ENCODE measurements at places on chromosomes 2 and 18.

GRCh38 chr2:233443511-233444183, 89.4 kb downstream of the DGKD start:
- peak; percentile 93 for DNase-seq

DNA sequence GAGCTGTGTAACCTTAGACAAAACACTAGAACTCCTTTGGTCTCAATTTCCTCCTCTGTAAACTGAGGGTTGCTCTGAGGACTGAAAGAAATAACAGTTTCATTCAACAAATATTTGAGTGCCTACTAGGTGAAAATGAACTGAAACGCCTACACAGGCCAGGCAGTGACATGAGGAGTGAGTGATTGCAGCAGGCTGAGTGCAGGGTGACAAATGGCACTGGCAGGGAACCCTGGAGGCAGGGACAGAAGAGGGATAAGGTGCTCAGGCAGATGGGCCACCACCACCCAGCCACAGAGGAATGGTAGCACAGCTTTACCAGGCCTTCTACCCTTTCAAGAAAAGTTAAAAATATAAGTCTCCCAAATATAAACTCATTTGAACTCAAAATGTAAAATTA, 11.5 kb upstream of the RNU4ATAC start:
- DNase-seq = no peak

DNA sequence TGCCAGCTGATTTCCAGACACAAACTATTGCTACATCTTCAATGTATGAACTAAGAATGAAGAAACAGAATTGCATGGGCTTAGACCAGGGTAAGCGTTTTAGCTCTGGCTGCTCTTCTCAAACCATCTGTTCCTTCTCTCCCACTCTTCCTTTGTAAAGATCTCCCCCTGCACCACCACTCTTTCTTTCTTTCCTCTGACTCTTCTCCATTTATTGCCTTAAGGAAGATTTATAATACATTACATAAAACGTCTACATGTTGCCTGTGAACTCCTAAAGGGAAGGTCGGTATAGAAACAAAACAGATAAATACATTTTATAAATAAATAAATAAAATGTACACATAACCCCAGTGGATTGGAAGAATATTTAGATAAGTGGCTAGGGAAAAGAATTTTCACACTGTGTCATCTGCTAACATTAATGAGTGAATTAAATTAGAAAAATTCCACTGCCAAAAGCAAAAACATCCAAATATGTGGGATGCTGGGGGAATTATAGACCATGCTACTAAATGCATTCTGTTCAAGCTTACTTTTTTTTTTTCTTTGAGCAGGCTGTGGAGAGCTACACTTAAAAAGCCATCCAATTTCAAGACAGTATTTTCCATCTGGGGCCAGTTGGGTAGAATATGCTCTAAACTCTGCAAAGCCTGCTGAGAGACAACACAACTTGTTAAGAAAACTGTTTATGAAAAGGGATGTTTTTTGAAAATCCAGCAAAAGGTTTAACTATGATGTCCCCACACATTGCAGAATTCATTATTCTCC, 41.5 kb downstream of the NCKAP5 start:
- DNase-seq = no peak

DNA sequence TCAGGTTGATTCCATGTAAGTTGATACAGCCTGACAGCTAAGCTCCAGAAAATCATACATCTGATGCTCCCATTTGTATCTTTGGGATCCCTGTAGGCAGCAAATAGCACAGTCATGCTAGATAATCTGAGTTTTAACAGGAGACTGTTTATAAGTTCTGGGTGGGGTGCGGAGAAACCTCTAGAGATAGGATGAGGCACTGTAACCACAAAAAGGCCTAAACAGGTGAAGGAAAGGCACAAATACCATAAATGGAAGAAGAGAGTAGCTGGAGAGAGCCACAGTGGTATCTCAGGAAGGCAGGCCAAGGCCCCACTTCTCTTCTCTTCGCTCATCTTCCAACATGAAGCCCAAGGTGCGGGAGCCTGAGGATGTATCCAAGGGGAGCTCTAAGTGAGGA, 18.1 kb upstream of the B4GALT6 start:
- no peak for DNase-seq

GRCh38 chr2:184849516-184849915, 251.2 kb downstream of the ZNF804A start:
- DNase-seq = no peak

- no peak for DNase-seq
These were observed 85.6 kb downstream of the EHD3 start for GRCh38 chr2:31319406-31320175.

GRCh38 chr2:26579025-26579722, 62.0 kb downstream of the CIB4 start:
- DNase-seq = no peak

- peak; percentile 69 for DNase-seq
These were observed 4.4 kb downstream of the CTIF start for GRCh38 chr18:48543228-48543627.

GRCh38 chr2:95392730-95393455, 9.6 kb upstream of the FAHD2A start:
- DNase-seq = peak; percentile 74

GRCh38 chr2:235116885-235117492, 165.2 kb downstream of the SH3BP4 start:
- no peak for DNase-seq

DNA sequence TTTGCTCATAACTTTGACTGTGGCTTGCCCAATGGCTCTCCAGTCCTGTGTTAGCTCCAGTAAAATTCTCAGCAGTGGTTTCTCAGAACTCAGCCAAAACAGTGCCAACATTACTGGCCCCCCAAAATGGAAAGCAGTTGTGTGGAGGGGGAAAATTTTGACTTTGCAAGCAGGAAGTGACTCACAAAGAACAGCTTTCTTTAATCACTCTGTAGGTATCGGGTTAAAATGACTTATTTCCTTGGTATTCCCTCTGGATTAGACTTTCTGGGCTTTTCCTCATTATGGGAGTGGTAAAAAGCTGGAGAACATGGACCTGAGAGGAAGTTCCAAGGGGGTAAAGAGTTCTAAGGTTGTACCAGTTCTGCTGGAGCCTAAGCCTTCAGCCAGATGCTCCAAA, 175.7 kb upstream of the RND3 start:
- DNase-seq = no peak

DNA sequence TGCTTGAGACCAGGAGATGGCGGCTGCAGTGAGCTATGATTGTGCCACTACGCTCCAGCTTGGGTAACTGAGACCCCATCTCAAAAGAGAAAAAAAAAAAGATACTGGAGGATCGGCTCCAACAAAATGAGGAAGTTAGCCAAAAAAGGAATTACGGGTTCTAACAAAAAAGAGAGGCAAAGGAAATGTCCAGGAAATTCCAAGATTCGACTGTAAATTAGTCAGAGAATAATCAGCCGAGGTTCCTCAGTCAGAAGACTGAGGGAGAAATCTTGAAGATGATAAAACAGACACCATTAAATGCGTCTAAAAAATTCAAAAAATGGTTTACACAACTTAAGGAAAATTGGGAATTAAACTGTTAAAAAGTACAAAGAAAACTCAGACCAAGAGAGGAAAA, 89.5 kb downstream of the AAK1 start:
- no peak for DNase-seq

- DNase-seq = no peak
These were observed 31.9 kb upstream of the LDLRAD4 start for GRCh38 chr18:13186687-13187086.

- peak; percentile 93 for DNase-seq
These were observed at the start of gene FNDC4 for GRCh38 chr2:27494944-27495554. TSS of gene FNDC4 (minus strand) at chr2:27495200. CDS start at chr2:27494679, 521 bp downstream.

DNA sequence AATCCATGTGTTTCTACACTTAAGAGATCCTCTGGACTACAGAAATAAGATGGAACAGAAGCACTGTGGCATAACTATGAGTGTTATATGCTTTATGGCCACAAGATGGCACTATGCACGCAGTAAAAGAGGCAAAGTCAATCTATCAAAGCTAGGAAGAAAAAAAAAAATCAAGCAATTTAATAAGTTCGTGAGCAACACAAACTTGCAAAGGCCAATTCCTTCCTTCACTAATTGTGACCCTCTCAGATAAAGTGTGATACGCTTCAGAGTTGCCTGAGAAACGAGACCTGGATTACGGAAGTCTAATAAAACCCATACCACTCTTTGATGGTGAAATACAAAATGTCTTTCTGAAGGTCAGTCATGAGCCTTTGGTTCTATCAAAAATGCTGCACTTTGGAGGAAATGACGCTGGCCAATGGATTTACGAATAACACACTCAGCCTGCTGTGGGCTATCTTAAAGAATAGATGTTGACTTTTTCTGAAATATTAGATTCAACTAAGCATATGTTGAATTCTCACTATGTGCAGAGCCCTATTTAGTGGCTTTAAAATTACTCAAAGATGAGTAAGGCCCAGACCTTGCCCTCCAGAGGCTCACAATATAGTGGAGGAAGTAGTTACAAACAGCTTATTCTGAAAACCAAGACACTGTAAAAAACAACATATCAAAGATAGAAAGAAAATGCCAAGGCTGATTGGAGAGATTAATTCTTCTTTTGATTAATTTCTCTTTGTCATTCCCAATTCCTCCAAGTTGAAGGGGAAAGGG, 35.5 kb upstream of the TTR start:
- DNase-seq = peak; percentile 40

DNA sequence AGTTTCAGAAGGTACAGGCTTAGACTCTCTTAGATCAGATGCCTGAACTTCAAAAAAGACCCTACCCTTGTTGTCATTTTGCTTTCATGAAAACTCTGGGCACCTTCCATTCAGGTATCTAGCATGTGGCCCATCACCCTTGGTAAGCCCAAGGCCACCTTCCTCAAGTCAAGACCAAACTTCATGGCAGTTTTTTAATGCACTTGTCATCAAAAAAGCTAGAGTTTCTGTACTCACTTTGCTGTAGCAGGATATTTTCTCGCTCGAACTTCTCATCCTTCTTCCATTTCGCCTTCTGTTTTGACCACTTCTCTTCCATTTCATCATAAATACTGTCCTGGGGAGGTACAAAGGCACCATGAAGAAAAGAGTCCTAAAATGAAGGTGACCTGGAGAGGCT, 48.2 kb downstream of the FLACC1 start:
- no peak for DNase-seq

- no peak for DNase-seq
These were observed 97.2 kb upstream of the FAM136A start for GRCh38 chr2:70399046-70399445.

- DNase-seq = no peak
These were observed 18.7 kb downstream of the C1D start for GRCh38 chr2:68044099-68044498.

DNA sequence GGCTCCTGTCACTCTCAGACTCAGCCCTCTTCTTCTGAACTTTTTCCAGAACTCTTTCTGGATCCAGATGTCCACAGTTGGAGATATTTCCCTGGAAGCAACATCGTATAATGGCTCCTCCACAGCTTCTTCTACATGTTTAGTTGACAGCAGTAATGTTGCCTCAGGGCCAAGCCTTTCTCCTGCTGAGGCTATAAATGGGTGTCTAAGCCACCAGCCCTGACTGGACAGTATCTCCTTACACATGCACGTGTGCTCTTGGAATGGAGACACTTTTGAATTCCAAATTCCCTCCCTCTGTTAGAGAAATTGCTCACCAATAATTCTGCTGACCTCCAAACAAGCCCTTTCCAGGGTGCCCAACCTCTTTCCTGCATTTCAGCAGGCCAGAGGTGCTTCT, 156.2 kb upstream of the PIK3C3 start:
- no peak for DNase-seq
